ENCODE measurements at places on chromosomes 4 and X.

- DNase-seq = no peak
Measured at GRCh38 chrX:2577844-2578466, 77.2 kb upstream of the DHRSX start.

DNA sequence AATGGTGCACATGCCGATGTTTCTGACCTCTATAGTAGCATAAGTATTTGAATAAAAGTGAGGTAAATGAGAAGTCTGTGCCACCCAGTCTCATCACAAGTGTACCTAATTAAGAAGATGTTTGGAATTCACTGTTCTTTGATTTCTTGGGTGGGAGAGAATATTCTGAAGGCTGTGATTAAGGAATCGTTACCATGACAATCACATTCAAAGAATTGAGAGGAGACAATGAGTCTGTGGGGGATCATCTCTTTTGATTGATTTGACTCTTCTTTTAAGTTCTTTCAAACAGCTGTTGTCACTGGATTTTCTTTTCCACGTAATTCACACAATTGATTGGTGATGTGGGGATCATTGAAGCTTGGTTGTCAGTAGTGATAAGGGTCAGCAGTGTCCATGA is 18.1 kb downstream of the FHL1 start:
- no peak for DNase-seq

DNA sequence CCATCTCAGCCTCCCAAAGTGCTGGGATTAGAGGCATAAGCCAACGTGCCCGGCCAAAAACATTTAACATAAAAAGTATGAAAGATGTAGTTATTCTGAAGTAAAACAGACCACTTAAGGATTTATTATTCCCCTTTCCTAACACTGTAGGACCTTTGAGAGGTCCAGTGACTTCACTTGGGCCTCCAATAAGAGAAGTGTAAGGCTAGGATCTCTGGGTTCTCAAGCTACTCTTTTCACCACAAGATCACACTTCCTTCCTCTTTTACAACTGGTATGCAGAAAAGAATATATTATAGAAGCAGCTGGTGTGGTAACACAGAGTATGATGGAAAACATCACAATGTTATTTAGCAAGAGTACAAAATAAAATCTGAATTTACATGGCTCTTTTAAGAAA is 30.2 kb upstream of the CCNG2 start:
- no peak for DNase-seq

GRCh38 chrX:25072247-25072646 is 56.5 kb upstream of the ARX start:
- DNase-seq = no peak

DNA sequence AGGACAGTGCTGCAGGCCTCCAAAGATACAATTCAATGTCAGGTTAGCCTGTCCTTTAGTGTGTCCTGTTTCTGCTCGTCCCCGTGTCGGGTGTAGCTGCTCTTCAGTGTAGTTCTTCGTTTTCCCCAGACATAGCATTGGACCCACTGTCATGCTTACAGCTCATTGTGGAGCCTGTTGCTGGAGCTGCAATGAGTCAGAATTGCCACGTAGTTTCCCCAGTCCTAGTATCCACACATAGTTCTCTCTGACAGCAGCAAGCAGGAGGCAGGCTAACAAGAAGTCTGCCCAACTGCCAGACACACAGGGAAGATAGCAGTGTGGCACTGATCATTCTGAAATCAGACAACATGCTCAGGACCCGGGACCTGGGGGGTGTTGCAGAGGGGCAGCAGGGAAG is 49.2 kb downstream of the MOSPD2 start:
- DNase-seq = no peak

DNA sequence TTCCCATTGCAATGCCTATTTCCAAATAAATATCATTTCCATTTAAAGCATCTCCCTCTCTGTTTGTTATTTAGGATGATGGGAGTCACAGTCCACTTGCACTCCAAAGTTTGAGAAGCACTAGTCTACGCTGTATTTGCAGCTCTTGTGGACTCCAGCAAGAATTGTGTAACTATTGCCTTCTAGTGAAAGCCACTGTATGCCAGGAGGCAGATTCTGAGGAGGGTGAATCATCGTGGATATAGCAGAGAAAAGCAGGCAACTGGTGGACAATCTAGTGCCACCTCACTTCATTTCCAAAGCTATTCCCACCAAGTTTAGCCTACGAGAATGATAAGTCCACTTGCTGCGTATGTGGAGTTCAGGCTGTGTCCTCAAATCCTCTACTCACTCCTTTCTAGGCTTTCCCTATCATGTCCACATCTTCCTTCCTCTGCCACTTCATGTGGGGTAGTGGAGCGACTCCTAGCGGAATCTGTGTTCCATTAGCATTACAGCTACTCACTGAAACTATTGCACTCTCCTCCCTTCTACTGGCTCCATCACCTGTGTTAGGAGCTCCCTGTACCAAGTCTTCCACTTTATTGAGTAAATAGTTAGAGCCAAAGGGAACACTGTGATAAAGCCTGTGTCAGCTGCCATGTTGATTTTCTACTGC is 501.8 kb upstream of the GALNT7 start:
- no peak for DNase-seq

DNA sequence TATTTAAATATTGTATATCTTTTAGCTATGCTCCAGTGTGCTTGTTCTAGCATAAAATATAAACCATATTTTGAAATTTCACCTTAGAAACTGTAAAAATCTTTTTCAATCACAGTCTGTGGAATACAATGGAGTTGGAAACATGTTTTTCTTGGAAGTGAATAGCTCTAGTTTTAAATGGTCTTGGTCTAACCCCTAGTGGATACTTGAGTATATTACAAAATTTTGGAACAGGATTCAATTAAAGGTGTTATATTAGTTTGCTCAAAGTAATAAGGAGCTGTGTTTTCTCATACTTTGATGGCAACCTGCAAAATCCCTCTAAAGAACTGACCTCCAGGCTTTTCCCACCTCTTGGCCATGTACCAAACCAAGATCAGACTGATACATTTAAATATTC is 48.2 kb downstream of the STK26 start:
- no peak for DNase-seq

DNA sequence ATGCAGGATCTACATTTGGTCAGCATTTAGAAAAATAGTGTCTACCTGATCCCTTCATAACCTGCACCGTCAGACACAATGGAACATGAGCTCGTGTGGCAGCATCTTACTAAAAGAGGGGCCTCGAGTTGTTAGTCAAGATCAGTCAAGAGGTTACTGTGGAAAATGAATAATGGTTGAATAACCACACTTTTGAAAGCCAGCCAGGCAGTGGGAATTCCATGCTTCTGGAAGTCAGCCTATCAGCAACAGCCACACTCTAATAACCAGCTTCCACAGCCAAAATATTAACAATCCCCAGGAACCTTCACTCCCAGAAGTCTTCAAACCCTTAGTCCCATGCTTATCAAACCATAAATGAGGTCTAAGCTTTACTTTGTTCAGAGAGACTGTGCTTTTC is 234.3 kb downstream of the HS3ST1 start:
- DNase-seq = no peak

DNA sequence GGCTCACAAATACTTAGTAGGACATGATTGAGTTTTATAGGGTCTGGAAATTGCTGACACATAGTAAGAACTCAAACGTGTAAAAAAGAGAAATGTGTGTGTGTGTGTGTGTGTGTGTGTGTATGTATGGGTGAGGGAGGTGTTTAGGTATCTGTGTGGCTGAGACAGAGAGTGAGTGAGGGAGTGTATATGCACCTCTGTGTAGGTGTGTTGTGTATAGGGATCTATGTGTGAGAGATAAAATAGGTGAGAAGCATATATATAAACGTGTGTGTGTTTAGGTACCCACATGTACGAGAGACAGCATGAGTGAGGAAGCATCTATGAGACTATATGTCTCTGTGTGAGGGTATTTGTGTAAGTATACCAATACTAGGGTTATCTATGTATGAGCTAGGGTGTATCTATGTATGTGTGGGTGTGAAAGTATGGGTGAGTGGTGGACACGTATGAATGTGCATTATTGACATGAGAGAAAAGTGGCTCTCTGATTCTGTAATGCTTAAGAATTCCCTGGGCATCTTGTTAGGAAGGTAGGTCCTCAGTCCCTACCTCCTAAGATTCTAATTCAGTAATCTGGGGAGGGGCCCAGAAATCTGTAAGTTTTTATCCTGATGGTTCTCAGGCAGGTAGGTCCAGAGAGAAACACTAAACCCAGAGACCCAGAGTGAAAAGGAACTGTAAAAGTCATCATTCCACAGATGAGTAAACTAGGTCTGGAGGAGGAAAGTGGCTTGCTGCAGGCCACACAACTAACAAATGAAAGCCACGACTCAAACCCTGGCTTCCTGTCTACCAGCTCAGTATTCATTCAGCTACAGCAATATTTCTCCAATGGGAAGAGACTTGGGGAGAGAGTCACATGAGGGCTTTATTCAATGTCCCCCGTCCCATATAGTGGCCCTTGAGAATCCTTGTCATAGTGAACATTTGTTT is 237.0 kb downstream of the IDS start:
- no peak for DNase-seq

DNA sequence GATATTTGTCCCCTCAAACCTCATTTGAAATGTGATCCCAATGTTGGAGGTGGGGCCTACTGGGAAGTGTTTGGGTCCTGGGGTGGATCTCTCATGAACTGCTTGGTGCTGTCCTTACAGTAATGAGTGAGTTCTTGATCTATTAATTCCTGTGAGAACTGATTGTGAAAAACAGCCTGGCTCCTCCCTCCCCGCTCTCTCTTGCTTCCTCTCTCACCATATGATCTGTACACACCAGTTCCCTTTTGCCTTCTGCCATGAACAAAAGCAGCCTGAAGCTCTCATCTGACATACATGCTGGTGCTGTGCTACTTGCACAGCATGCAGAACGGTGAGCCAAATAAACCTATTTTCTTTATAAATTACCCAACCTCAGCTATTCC is 11.2 kb upstream of the YIPF7 start:
- no peak for DNase-seq

- DNase-seq = no peak
Measured at GRCh38 chr4:145502809-145503208, 21.2 kb downstream of the SMAD1 start.

DNA sequence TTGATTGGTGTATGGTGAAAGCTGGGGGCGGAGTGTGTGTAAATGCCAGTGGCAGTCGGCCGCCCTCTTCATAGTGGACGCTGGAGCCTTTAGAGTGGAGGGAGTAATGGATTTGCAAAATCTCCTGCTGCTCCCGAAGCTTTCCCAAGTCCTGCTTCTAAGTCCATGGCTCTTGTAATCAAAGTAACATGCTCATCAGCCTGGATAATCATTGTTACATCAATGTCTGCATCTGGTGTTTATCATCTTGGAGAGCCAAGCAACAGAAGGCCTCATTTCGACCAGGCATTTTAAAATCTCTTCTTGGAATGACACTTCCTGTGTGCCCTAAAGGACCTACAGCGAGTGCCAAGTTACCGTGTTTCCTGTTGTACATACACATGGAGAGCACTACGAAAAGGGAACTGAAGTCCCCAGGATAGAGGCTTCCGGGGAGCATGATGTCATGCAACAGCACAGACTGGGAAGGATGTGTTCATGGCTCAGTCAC is 32.2 kb downstream of the UNC5C start:
- DNase-seq = no peak

- DNase-seq = no peak
Measured at GRCh38 chrX:135410861-135411627, 10.7 kb upstream of the SMIM10L2A start.

DNA sequence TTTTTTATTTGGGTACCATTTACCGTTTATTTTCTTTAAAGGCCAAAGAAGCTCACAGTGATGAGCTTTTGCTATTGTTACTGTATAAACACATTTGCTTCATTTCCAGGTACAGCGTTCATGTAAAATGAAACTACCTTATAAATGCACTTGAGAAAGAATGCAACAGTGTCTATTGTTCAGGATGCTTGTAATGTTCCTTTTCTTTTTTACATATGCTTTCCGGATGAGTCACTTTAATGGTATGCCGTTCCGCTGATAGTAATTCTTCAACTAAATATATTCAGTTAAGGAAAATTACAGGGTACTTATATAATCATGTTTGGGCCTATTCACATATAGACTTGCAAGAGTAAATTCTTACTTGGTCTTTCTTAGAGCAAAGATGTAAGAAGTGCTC is 354.9 kb downstream of the RPA4 start:
- no peak for DNase-seq

GRCh38 chrX:145630081-145630480 is 187.5 kb upstream of the SLITRK2 start:
- DNase-seq = no peak

GRCh38 chr4:21415728-21416127 is 532.8 kb downstream of the KCNIP4 start:
- DNase-seq = no peak

- no peak for DNase-seq
Measured at GRCh38 chrX:153374426-153374825, 26.7 kb downstream of the PNMA6E start.

- DNase-seq = no peak
Measured at GRCh38 chrX:101430457-101431078, 22.5 kb downstream of the HNRNPH2 start.

- no peak for DNase-seq
Measured at GRCh38 chrX:23333842-23334520, 668 bp upstream of the PTCHD1 start.

- DNase-seq = no peak
Measured at GRCh38 chr4:77959566-77960338, 97.1 kb downstream of the MRPL1 start.

- DNase-seq = no peak
Measured at GRCh38 chr4:145779319-145779801, 99.4 kb downstream of the C4orf51 start.

DNA sequence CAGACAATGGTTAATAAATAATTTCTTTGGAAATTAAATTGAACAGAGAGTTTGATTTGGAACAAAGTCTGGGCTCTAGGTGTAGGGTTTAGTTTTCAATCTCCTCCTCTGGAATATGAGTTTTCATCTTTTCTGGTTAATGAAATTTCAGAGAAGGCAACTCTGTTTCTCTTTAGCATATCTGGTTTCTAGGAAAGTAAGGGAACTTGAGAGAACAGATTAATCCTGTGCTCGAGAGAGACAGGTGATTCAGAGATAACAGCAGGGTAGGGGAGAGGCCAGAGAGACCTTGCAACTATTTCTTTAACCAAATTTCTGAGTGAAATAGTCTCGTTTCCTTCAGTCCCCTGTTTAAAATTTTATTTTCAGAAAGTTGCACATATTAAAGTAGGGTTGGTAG is 275.4 kb downstream of the GALNTL6 start:
- DNase-seq = no peak

DNA sequence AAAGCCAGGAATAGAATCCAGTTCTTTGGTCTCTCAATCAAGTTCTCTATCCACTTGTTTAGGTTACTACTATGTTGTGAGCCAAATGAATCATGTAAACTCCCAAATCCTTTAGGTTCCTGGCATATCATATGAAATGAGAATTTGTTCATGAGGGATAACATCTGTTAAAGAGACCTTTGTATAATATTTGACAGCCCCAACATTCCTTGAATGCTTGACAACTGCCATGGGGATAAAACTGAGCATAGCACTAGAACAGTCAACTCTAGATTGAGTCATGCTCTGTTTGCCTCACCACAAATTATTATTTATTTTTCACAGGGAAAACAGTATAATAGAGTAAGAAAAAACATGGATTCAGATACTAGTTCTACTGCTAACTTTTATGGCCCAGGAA is 93.3 kb downstream of the NAA11 start:
- DNase-seq = no peak

- DNase-seq = no peak
Measured at GRCh38 chrX:150212672-150213480, 150.2 kb upstream of the MAMLD1 start.

All from activated CD4-positive, alpha-beta T cell treated with anti-CD3 and anti-CD28 coated beads, Interleukin-2, amount 50 U/mL, for 1 hour (primary cell).